ENCODE measurements at places on chromosomes 3 and 15.

DNA sequence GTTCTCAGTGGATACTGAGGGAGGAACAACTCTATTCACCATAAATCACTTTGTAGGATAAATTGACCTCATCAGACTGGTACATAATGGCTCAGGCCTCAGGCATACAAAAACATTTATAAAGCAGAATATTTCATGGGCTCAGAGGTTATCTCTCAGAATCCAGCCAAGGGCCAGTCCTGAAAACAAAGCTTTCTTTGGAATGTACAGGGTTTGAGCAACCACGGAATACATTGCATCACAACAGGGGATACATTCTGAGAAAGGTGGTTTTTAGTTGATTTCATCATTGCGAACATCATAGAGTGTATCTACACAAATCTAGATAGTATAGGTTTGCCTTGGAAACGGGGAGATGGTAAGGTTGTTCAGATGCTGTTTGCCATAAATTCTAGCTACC lies 33.4 kb upstream of the CTDSPL2 start:
- no peak for DNase-seq

GRCh38 chr3:52292247-52293065 lies 4.8 kb downstream of the GLYCTK start:
- no peak for DNase-seq

GRCh38 chr3:159944781-159945180 lies 43.9 kb upstream of the IL12A start:
- no peak for DNase-seq

GRCh38 chr15:34318277-34319079 lies 19.1 kb downstream of the SLC12A6 start:
- DNase-seq, result peak; percentile 80

DNA sequence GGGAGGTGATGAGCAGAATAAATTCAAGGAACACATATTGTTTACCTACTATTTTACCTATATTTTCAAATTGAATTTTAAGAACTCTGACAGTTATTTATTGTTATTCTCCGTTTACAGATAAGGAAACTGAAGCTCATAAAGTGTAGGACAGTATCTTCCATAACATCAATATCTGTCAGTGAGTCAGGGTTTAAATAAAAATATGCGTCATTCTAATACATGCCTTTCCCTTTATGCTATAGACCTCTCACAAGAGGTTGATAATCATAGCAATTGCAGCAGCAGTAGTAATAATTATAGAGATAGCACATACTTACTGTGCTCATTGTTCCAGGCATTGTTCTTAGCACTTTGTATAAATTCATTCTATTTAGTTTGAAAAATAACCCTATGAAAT lies 101.1 kb downstream of the EPHA6 start:
- no peak for DNase-seq

- DNase-seq, result no peak
These were observed 1.4 kb upstream of the ISG20 start for GRCh38 chr15:88637436-88637835.
